Right cardiac atrium (tissue), 5 donors: ENCODE measurements at places on chromosomes 7 and 10.
A peak's percentile ranks its signal among the peaks of the same experiment; 100 is the strongest.

DNA sequence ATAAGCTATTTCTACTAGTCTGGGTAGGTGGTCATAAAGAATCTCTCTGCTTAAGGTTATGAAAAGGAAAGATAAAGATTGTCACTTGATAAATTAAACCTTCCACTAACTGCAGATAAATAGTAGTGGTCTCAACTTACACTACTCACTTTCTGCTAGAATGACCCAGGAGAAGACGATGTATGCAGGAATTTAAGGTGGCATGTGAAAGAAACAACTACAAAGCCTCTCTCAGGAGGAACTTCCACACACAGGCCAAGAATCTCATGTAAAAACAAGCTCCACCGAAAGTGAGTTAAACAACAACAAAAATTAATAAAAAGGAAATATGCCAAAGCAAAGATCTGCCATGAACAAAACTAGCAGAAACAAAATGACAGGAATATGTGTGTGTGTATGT is 165.4 kb downstream of the CDC14C start:
- DNase-seq = no peak

DNA sequence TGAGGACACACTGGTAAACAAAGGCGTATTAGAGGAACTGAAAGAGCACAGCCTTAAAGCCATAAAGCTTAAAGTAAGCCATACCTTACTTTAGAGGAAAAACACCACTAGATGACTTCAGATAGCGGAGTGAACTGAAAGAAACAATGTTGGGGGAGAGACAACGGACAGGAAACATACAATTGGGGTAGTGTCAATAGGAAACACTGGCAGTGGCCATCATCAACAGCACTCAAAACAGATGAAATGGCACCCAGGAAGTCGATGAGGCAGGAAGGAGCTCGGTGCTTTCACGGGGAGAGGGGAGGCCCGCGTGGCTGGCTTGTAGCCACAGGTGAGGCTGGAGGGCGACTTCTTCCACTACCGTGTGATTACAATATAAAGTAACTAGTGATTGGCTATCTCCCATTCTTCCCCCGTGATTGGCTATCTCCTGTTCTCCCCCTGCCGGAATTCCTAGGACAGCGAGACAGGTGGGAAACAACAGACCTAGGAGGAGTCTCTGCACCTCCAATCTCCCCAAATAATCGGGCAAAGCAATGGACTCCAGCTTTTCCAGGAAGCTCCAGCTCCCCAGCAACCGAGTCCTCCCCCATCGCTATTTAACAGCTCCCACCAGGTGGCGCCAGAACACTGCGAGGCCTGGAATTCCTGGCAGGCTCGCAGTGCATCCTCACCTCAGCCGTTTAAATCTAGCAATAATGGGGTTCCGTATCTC is 2.4 kb upstream of the TAS2R38 start:
- peak; percentile 82 for DNase-seq

GRCh38 chr7:109873296-109873695 is 1217.6 kb upstream of the LRRN3 start:
- peak; percentile 64 for DNase-seq

DNA sequence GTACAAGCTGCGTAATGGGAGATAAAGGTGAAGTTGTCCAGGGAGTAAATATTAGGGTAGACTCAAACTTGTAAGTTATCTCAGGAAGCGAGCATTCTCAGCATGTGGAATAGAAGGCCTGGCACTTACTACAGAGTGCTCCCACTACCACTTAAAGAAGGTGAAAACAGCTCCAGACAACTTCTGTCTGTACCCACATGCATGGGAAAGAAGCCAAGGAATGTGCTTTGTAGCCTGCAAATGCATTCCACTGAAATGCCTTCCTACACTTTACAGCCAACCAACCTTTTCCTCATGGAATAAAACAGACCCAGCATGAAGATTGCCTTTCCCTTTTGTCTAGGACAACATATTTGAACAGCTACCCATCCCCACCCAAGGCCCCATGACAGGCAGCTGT is 45.4 kb upstream of the NPSR1 start:
- no peak for DNase-seq

DNA sequence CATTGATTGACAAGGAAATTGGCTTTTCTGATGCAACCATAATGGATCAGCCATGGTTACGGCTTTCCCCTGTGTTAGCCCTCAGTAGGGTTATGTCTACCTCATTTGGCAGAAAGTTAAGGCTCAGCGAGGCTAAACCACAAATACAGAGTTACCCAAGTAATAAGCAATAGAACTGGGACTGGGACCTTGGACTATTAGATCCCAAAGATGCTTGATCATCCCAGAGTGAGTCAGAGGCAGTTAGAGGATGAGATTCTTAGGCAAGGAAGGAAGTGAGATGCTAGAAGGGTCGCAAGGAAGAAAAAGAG is 401.4 kb downstream of the TNS3 start:
- no peak for DNase-seq

GRCh38 chr7:13077466-13077865 is 390.0 kb downstream of the ARL4A start:
- DNase-seq = no peak

DNA sequence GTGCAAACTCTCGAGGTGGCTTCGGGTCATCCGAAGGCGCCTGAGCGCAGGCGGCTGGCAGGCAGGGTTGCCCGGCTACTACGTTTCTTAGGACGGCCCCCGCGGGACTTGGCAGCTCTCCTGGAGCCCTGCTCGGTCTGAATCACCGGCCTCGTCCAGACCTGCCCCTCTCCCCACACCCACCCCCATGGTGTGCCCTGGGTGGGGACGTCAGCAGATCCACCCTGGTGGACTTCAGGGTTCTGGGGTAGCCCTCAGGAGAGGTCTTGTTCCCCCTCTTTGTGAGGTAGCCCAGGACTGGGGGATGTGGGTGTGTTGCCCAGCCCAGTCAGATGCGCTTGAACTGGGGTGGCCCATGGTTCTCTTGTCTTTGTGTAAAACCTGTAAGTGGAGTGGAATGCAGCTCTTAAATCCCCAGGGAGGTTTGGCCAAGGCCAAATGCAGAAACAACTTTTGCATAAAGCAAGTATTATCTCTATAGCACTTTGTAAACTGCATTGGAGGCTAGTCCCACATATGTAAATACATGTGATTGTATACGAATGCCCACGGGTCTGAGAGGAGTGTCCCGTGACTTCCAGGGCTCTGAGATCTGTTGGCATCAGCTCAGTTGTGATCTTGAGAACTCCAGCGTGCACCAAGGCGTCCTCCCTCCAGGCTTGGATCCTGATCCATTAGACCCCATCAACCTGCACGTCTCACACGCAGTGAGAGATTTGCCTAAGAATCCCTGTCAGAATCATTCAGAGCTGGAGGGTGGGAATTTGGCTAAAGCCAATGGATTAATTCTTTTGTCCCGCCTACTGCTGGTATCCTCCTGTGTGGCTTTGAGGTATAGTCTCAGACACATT is 1.8 kb downstream of the PFKFB3 start:
- DNase-seq = peak; percentile 79
